Bone marrow (tissue), 2 donors: ENCODE measurements at places on chromosomes 1 and 21.

GRCh38 chr1:171267391-171267790 is 19.1 kb downstream of the FMO1 start:
- no peak for DNase-seq

GRCh38 chr1:1435106-1435903 is at the start of gene VWA1:
VWA1 (plus strand) TSS chr1:1435690; CDS start chr1:1435749, 59 bp downstream.
- DNase-seq, result no peak

GRCh38 chr1:32334274-32334861 is 1.7 kb downstream of the MARCKSL1 start:
- no peak for DNase-seq

DNA sequence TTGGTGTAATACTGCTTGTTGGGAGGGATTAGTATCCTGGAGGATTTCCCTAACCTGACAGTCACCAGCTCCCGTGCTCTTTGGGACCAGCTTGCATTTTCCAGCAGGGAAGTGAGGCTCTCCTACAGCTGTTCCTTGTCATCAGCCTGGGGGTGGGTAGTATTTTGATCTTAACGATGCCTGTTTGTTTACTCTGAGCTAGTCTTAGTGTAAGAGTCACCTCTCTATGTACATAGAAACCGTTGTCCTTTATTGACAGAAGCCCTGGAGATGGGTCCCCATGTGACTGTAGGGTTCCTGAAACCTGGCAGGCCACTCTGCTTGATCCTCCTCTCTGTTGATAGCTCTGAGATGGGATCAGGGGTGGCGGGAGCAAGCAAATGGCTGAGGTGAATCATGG is 58.0 kb downstream of the ACP6 start:
- no peak for DNase-seq

GRCh38 chr1:58813801-58814200 is 30.0 kb upstream of the JUN start:
- DNase-seq, result no peak

DNA sequence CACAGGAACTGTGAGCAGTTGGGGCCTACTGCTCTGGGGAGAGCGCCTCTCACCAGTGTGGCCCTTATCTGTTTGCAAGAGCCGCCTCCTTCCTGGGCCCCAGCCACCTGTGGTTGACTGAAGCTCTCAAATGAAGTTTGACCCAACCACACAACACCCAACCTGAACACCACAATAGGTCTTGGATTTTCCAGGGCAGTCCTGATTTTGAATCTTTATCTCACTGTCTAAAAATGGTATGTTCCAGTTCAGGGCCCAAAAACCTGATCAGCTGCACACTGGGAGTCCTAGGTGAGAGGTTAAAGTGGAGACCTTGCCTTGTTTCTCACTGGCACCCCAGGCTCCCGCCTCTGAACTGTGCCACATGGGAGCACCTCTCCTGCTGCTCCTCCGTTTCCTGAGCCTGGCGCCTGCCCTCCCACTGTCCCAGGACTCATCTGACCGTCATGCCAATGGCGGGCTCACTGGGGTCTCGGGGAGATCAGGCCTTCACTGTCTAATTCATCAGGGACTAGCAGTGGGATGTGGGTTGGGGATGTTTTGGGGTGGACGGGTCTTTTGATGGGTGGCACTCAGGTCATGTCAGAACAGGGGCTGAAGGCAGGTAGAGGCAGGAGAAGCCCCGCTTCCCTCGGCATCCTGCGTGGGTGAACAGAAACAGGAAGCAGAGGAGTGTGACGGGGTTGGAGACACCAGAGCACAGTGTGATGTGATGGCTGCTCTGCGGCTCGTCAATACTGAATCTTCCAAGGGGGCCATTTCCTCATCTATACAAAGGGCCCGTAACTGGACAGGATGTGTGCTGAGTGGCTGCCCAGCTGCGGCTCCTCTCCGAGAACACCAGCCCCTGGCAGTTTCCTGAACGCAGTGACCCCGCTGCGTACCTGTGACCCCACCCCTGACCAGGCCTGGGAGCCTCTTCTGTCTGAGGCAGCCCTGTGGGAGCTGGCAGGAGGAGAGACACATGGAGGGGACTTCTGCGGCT is 59.6 kb upstream of the ITPKB start:
- DNase-seq, result no peak

DNA sequence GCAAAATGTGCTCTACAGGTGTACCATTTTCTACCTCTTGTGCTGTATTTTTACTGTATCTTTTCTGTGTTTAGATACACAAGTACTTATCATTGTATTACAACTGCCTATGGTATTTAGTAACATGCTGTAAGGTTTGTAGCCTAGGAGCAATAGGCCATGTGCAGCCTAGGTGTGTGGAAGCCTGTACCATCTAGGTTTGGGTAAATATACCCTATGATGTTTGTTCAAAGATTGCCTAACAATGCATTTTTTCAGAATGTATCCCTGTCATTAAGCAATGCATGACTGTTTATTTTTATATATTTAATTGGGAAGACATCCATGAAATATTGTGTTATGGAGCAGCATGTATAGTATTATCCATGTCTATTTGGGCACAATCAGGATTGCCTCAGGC is 11.0 kb downstream of the ETV3L start:
- DNase-seq, result no peak

DNA sequence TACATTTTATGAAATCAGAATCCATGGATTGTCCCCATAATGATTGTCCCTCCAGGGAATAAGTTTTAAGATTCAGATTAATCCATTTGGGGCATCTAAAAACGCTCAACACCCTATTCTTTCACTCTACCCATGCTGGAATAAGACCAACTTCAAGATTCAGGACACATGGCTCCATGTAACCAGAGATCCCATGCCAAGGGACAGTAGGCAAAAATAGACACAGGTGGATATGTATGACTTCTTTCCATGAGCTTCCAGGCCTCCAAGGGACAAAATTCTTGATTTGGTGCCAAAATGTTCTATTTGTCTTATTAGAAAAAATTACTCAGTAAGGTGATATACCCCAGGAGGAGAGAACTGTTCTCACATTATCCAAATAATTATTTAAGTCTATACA is 178.8 kb downstream of the NRIP1 start:
- no peak for DNase-seq

- no peak for DNase-seq
These were observed 32.6 kb downstream of the TMEM200B start for GRCh38 chr1:29090937-29091618.

GRCh38 chr1:157359314-157360022 is 192.8 kb downstream of the FCRL5 start:
- DNase-seq, result no peak

- DNase-seq, result no peak
These were observed 7.3 kb upstream of the IFNGR2 start for GRCh38 chr21:33395891-33396331.

GRCh38 chr1:81543764-81544163 is 257.0 kb upstream of the ADGRL2 start:
- DNase-seq, result no peak

- no peak for DNase-seq
These were observed 18.2 kb upstream of the FMO4 start for GRCh38 chr1:171295821-171296220.

GRCh38 chr1:116177861-116178260 is 66.7 kb downstream of the MAB21L3 start:
- no peak for DNase-seq

DNA sequence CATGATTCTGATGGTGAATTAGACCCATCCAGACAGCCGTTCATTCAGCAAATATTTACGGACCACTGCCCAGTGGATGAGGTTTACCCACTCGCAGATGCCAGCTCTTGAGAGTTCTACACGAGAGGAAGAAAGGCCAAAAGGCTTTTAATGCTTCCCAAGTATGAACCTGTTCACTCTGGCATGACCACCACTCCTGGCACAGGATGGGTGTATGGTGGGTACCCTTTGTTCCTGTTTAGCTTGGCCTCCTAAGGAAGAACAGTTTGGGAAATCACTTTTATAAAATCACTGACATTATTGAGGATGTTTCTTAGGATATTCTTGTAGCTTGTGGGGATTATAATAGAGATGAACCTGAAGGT is 67.2 kb downstream of the HMGB4 start:
- no peak for DNase-seq

DNA sequence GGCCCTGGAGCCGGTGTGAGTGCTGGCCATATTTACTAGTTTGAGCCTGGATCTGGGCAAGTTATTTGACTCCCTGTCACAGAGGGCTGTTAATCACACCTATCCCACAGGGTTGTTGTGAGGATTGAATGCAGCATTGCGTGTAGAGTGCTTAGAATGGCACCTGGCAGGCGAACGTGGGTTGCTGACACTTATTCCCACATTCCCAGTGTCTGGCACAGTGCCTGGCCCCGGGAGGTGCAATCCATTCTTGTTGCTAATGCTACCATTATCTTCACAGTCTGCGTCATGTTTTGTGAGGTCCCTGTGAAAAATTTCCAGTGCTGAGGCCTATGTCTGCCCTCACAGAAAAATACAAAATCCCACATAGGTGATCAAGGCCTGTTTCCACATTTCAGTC is 66.1 kb downstream of the CD2 start:
- no peak for DNase-seq

DNA sequence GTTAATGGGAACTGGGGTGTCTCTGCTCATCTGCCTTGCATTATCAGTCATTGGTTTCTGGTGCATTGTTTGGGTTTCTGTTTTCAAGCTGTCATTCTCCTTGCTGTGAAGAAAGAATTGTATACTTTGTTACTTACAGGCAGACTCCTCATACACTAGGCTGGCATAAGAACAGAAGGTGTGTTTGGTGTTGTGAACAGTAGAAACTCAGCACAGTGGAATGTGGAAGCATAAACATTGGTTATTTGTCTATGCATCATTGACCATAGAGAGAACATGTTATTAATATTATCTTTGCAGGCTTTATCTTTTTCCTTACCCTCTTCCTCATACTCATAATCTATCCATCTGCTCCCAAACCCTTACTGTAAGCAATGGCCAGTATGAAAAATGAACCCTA is 18.2 kb downstream of the C1orf87 start:
- no peak for DNase-seq

- DNase-seq, result no peak
These were observed 49.0 kb downstream of the LRRC53 start for GRCh38 chr1:74463333-74463988.

- DNase-seq, result no peak
These were observed 27.9 kb downstream of the PATJ start for GRCh38 chr1:61770131-61770530.

DNA sequence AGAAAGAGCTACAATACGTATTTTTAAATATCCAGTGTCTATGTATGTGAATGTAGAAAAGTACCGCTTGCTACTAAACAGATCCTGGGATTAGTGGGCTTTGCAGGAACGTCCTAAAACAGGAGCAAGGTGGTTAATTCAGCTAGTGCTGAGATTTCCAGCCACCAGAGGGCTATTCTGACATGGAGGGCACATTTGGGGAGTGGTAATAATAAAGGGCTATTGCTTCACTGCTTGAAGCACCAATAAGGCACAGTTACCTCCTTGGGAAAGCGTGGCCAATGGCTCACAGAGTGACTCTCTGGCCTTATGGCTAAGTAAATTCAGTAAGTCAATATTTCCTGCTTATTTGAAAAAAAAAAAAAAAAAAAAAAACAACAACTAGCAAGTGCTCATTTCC is 152.4 kb downstream of the GABPA start:
- no peak for DNase-seq

DNA sequence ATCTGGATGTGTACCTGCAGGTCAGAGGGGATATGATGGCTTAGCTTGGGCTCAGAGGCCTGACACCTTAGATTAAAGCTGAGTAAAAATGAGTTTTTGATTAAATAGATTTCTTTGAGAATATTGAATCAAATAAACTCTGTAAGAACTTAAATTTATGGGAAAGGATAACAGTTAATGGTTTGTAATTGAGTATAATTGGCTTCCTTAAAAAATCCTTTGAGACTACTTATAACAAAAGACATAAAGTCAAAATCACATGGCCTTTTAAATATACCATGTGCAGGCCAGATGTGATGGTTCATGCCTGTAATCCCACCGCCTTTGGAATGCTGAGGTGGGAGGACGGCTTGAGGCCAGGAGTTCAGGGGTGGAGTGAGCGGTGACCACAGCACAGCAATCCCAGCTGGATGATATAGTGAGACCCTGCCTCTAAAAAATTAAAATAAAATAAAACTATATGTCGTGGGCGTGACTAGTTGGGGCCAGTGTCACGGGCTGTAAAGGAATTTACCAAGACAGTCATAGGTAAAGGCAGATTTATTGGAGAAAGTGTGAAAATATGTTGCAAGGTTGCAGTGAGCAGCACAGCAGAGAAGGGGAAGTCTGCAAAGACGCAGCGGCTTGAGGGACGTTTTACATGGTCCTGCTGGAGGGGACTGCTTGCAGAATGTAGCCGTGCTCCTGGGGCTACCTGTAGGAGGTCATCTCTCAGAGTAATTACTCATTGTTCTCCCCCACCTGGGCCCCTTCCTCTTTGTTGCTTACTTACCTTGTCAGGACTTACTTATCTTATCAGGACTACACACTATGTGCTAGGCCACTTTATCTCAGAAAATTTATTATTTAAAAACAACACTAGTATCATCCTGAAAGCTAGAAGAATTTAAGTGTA is 122.3 kb downstream of the ZMYM4 start:
- DNase-seq, result no peak

- no peak for DNase-seq
These were observed 9.6 kb downstream of the PRCC start for GRCh38 chr1:156776942-156777341.

- no peak for DNase-seq
These were observed 9.9 kb upstream of the HJV start for GRCh38 chr1:146031476-146031875.

DNA sequence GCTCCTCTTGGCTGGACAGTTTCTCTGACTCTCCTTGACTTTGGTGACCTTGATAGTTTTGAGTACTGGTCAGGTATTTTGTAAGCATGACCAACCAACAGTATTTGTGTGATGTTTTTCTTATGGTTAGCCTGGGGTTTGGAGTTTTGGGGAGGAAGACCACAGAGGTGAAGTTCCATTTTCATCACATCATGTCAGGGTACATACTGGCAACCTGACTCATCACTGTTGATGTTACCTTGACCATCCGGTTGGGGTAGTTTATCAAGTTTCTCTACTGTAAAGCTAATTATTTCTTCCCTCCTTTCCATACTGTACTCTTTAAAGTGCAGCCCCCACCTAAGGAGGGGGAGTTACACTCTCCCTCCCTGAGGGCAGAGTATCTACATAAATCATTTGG is 13.4 kb downstream of the OSCP1 start:
- DNase-seq, result no peak

- DNase-seq, result no peak
These were observed 3.2 kb upstream of the CD1C start for GRCh38 chr1:158286487-158286886.

GRCh38 chr1:17403081-17403480 is 31.1 kb downstream of the PADI6 start:
- no peak for DNase-seq
